ENCODE measurements at places on chromosomes 1 and 21.

- DNase-seq = peak; percentile 31
Measured at GRCh38 chr1:63322944-63323864, 837 bp downstream of the FOXD3 start.

- no peak for DNase-seq
Measured at GRCh38 chr1:149936992-149937705, 470 bp upstream of the MTMR11 start.

- no peak for DNase-seq
Measured at GRCh38 chr1:64537942-64538341, 68.0 kb downstream of the CACHD1 start.

- no peak for DNase-seq
Measured at GRCh38 chr1:81708250-81708649, 92.5 kb upstream of the ADGRL2 start.

DNA sequence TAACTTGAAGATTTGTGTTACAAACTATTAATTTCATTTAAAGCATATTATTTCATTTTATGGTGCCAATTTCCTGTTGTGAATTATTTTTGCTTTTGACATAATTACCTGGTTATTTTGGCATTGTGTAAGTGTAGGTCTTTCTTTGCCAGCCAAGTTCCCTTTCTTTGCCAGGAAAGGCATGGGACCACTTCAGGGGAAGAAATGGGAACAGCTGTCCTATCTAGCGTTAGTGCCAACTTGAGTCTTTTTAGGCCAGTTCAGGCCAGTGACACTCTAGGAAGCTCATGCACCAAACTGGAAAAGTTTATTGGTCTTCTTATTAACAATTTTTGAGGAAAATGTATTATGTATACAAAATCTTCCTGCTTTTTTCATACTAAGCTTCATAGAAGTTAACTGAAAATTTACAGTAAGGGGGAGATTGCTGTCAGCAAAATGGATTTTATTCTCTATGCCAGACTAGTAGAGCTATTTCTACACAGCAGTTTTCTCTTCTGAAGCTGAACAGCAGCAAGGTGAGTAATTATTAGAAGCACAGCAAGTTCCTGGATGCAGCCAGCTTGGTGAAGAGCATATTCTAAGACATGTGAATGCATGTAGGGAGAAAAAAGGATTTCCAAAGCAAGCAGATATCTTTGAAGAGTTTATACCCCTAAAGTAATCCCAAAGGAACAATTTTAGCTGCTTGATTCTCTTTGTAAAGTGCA lies 914.6 kb upstream of the ADGRL4 start:
- DNase-seq = no peak

- DNase-seq = no peak
Measured at GRCh38 chr1:113648478-113648877, 110.8 kb downstream of the PHTF1 start.

- no peak for DNase-seq
Measured at GRCh38 chr21:45584786-45585185, 42.5 kb upstream of the SLC19A1 start.

GRCh38 chr1:36775716-36776115 lies 258.6 kb downstream of the GRIK3 start:
- no peak for DNase-seq

DNA sequence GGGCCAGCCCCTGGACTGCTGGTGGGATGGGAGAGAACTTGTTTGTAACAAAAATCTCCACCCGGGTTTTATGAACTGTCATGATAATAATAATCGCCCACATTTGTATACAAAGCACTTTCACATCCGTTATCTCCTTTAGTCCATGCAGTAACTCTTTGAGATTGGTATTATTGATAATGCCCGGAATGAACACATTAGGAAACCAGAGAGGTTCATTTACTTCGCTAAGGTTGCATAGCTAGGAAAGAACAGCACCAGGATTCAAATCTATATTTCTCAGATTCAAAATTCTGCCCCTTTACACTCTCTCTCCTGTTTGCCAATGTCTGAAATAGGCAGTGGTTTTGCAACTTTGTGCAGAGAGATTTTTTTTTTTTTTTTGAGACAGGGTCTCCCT lies 131.4 kb downstream of the FOXD2 start:
- DNase-seq = no peak

- DNase-seq = peak; percentile 77
Measured at GRCh38 chr1:89125913-89126580, at the start of gene GBP2. Gene GBP2 (minus strand): TSS chr1:89126114. CDS start chr1:89121966, 4,148 bp downstream.

DNA sequence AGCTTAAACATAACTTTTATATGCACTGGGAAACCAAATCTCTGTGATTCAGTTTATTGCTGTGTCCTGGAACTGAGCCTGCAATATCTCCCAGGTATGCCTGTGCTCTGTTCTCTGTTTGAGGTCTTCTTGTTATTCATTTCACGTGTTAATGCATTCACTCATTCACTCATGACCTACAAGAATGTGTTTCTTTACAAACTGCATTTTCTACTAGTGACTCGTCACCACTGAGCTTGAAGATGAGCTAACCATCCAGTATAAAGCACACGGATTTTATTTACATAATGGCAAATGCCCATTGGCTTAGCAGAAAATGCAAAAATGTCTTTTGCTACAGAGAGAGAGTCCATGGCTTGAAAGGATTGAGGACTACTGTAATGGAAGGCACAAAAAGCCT lies 75.0 kb upstream of the DUSP10 start:
- DNase-seq = no peak

DNA sequence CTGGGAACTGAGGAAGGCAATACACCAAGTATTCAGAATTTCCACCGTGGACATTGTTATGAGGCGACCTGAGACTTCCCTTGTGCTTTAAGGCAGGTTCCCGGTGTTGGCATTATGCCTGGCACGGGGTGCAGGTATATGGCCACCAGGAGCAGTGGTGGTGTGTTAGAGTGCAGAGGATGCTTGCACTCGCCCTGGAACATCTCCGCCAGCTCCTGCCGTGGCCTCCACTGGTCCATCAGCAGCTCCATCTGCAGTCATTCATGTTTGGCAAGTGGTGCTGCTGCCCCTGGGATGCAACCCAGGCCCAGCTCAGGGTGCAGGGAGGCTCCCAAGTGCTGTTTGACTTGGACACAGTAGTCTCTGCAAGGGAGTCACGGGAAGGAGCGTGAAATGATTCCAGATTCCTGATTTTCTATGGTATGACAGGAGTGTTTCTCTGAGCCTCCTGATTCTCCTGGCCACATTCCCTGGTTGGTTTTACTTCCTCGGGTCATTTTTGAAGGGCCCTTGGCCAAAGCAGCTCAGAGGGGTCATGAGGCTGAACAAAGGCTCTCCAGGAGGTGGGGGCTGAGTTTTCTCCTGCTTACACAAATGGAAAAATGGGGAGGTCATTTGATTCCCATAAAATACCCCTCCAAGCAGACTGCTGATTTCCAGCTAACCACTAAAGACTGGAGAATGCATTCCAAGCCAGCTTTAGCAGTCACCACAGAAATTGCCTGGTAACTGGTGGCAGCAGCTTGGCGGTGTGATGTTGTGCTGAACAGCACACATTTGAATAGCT lies 60.4 kb upstream of the PSEN2 start:
- no peak for DNase-seq

- DNase-seq = no peak
Measured at GRCh38 chr1:55749975-55750627, 534.9 kb upstream of the USP24 start.

- DNase-seq = peak; percentile 31
Measured at GRCh38 chr1:12478612-12478985, 139.4 kb downstream of the DHRS3 start.

DNA sequence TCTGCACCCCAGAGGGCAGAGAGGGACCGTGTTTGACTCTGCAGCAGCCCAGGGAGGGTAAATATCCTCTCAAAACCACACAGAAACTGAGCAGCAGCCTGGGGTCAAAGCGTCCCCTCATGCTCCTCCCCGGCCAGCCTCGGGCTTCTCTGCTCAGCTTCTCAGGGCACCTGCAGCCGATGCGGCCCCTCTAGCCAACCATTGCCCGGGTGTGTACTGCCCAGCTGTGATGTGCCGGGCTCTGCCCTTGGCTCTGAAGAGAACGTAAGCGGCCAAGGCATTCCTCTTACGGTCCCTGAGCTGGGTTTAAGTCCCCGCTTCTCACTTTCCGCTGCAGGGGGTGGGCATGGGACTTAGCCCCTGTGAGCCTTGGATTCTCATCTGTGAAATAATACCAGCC lies 5.5 kb downstream of the FAM131C start:
- DNase-seq = no peak

GRCh38 chr1:6984986-6985385 lies 199.7 kb downstream of the CAMTA1 start:
- no peak for DNase-seq

DNA sequence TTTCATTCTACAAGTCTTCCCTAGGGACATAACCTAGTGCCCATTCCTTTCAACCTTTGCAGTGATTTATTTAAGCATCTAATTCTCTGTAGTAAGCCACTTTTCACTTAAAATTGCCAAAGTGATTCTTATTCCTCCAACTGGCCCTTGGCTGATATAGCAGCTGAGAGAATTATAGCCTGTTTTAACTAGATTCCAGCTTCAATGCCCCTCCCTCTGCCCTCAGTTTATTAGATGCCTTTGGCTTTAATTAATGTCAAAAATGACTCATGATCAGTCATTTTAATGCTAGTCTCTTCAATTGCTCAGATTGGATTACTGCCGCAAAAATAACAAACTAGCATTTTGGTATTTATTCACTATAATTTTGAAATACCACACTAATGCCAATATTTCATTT lies 145.4 kb upstream of the KCTD3 start:
- DNase-seq = no peak

DNA sequence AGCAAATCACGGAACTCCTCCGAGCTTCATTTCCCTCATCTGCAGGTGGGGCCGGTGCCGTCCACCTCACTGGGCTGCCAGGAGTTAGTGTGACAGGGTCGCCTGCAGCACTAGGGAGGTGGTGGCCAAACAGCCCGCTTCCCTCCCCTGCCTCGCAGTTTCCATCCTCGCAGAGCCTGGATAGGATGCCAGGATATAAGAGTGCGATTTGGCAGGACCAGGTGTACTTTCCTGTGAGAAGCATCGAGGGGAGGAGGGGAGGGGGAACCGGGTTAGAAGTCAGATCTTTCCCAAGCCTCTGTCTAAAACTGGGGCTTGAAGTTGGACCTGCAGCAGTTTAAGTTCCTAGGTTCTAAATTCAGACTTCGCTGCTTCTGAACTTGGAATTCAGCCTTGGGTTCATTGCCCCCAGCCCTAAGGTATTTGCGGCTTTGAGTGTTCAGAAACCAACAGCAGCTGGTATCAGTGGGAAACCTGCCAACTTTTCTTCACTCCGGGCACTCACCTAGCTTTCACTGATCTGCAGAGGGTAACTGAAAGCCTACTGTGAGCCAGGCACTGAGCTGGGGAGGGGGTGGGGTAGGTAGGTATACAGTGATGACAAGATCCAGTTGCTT lies 1.7 kb upstream of the JUN start:
- DNase-seq = peak; percentile 30

- DNase-seq = no peak
Measured at GRCh38 chr1:7005762-7006161, 220.5 kb downstream of the CAMTA1 start.

GRCh38 chr1:71850936-71851335 lies 431.4 kb downstream of the NEGR1 start:
- DNase-seq = no peak

DNA sequence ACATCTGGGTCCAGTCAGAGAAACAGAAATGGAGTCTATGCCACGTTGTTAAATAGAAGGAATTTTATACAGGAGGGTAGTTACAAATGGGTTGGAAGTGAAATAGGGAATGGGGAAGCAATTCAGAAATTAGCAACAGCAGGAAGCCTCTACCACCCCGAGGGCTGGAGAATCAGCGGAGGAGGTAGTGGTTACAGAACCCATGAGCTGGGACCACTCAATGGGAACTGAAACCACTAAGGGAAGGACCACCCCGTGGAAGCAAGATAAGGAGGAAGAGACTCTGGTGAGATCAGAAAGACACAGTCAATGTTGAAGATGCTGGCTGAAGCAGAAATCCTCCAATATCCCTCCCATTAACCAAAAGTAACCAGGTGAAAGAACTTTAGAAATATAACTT lies 15.5 kb upstream of the MAST2 start:
- no peak for DNase-seq

GRCh38 chr1:30589083-30589482 lies 134.3 kb downstream of the MATN1 start:
- DNase-seq = no peak

- DNase-seq = no peak
Measured at GRCh38 chr1:162912061-162912667, 51.2 kb upstream of the CCDC190 start.

DNA sequence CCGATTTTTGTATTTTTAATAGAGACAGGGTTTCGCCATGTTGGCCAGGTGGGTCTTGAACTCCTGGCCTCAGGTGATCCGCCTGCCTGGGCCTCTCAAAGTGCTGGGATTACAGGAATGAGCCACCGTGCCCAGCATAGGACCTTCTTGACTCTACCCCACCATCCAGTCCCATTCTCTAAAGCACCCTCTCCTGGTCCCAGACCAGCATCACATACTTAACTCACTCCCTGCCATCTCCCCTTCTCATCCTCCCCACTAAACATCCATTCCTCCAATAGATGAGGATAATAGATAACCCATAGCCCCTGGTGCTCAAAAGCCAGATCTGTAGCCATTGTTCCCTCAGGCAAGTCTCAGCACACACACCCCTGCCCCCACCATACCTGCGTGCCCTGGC lies 2.1 kb downstream of the ENTREP3 start:
- no peak for DNase-seq

DNA sequence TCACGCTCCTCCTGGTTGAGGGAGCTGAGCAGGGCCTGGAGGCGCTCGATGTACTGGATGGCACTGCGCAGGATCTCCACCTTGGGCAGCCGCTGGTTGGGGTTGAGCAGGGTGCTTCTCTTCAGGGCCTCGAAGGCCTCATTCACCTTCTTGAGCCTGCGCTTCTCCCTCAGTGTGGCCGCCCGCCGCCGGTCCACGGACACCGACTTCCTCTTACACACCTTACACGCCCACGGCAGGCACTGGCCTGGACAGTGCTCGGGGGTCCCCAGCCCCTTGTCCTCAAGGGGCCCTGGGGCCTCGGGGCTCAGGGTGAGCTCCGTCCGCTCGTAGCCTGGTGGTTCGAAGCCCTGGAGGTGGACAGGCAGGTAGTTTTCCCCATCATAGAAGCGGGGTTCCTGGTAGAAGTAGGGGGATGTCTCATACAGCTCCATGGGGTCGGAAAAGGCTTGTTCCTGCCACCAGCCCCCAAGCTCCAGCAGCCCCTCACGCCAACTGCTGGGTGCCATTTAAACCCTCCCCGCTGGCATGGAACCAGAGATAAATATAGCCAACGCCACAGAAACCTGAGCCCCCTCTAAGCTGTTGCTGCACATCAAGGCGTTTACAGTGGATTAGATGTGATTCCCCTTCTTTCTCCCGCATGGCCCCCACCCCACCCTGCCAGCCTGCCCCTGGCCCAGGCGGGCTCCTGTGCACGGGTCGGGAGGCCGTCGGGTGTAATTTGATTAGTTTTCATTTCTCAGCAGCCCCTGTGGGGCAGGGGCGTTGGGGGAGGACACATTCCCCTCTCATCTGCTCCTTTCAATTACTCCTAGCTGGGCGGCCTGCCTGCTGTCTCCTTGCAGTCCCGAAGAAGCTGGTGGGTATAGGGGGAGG lies at the start of gene MYOG:
Gene MYOG, minus strand, starts transcription at position 485 of the 879 bp plus-strand sequence. Its CDS starts 51 bp downstream, at position 434.
- DNase-seq = no peak

Data from CD4-positive, alpha-beta T cell treated with Interleukin-2 at 100 ng/mL for 4 hours (primary cell).